ENCODE measurements at places on chromosomes 3 and 15.

GRCh38 chr15:70045045-70045444, 52.7 kb downstream of the TLE3 start:
- DNase-seq = no peak

DNA sequence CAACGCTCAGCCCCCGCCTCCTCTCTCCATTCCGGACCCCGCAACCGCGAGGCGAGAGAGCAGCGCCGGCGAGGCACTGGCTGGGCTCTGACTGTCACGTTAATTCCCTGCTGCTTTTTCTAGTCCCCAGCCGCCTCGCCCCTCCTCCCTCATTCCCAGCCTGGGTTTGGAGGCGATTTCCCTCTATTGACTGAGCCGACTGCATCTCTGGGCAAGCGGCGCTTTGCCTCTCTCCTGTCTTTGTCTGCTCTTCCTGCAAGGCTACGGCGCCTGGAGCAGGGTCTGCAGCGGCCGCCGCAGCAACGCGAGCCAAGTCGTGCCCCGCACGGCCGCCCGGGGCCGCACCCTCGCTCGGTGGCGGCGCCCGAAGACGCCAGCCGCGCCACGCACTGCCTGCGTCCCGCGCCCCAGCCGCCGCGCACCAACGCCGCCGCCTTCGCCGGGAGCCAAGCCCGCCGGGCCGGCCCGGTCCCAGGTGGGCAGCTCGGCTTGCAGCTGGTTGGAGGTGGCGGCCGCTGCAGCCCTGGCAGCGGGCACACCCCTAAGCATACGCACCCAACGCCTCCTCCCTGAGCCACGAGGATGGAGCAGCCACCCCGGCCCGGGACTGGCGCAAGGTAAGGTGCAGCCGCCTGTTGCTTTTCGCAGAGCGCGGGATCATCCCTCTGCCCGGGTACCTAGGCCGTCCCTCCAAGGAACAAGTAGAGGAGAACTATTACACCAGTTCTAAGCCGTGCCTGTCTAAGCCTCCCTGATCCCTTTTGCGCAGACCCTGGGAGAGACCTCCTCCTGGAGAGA, at the start of gene LRRC3B:
Gene LRRC3B, plus strand, starts transcription at position 152 of the 798 bp plus-strand sequence. CDS start 86,901 bp downstream, outside the sequence.
- no peak for DNase-seq

DNA sequence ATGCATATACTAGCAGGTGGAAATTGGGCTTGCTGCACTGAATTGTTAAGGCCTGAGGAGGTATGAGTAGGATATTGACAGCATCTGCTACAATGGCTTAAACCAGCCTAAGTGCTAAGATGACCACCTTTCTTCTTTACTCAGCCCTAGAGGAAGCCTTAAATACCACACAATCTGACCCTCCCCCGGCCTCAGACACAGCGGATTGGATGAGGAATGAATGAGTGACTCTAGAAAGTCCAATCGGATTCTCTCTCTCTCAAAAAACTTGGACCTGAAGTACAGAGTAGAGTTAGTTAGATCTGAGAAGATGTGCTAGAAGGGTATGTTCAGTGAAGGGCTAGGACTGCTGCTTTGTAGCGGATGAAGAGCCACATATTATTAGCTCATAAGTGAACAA, 39.9 kb upstream of the C3orf49 start:
- no peak for DNase-seq

DNA sequence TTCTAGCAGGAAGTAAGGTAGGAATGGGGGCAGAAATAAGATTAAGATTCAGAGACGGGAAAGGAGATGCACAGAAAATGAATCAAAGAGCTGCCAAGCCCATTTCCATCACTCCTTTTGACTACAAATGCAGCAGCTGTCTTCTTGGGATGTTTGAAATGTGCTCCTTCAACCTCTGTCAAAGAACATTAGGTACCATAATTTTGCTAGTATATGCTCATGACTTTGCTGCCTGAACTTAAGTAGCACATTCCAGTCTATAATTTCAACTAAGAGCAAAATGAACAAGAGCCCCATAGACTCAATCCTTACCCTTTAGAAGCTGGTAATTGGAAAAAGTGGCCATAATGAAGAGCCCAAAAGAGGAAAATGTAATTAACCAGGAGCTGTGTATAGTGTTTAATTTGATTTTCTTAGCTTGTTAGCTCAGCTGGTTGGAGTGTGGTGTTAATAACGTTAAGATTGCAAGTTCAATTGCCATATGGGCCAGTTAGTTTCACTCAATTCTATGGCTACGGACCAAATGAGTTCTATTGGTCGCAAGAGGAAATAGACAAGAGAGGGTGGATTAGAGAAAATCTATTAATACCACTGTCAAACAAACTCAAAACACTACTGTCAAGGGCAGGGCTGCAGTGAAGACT, 349.9 kb downstream of the ZBBX start:
- DNase-seq = no peak

DNA sequence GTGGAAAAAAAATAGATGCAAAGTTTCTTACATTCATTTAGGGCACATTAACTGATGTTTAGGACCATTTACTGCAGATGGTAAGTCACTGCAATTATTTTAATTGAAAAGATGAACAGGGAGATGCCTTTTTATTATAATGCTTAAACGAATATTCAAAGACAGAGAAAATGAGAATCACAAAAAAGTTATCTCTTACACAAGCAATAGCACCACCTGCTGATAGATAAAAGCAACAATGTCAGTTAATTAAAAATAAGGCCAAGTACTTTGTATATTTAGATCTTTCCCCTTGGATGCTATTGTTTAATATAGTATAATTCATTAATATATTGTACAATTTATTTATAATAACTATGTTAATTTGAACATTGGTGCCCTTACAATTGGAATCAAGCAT, 55.9 kb downstream of the IFT80 start:
- no peak for DNase-seq

GRCh38 chr3:119395923-119396358, 67.5 kb downstream of the TMEM39A start:
- DNase-seq = no peak

DNA sequence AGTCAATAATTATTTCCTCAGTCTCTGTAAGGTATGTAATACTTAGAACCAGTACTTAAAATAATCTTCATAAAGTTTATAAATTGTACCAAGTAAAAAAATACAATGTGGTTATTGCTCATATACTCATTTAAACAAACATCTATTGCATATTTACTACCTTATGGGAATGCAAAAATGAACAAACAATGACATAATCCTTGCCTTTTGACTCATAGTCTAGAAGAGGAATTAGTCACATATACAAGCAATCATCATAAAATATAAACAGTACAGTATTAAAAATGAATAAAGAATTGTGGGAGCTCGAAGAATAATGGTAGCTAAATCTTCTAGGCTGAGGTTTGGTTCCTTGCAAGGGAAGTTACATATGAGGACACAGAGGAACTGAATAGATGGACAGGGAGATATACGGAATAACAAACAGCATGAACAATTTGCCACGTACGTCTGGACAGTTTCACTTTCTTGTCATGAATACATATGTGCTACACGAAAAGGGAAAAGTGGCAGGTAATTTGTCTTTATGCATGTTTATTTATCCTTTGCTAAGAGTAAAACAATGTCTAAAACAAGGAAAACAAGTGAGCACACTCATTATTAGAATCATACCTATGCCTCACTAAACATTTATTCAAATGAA, 17.2 kb downstream of the IMPG2 start:
- DNase-seq = no peak

GRCh38 chr3:104291437-104291851, 1075.3 kb upstream of the ALCAM start:
- DNase-seq = no peak

DNA sequence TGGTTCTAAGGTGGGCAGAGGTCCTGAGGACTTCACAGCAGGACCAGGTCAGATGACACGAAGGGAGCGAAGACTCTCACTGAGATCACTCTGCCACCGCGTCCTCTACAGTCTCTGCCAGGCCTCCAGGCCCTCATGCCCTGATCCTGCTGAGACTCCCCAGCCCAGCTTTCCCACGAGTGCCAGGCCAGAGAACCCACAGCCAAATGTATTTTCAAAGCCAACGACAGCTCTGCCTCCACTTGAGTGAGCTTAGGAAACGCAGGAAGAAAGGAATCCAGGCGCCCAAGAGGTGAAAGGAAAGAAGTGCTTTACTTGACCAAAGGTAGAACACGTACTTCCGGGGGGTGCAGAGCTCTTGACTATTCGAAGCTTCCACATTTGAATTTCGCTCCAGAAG, 275.0 kb downstream of the XXYLT1 start:
- no peak for DNase-seq

GRCh38 chr3:76199382-76199781, 414.0 kb upstream of the ZNF717 start:
- no peak for DNase-seq

- DNase-seq = peak; percentile 12
Measured at GRCh38 chr15:90620379-90621067, 90.8 kb downstream of the CRTC3 start.

DNA sequence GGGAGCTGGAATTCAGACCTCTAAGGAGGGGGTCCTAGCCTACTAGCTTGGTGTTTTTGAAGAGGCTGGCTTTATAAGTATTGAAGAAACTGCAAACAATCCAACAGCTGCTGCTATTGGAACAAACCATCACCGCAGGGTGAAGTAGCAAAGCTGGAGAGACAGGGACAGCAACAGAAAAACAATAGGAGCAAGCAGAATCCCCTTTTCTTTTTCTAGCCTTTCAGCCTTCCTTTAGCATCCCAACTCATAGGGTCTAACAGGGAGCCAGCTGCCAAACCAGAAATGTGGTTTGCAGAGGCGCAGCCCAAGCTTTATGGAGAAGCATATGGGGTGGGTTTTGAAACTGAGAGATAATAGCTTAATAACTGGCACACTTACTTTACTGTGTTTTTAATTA, 106.2 kb upstream of the CHMP2B start:
- DNase-seq = no peak

DNA sequence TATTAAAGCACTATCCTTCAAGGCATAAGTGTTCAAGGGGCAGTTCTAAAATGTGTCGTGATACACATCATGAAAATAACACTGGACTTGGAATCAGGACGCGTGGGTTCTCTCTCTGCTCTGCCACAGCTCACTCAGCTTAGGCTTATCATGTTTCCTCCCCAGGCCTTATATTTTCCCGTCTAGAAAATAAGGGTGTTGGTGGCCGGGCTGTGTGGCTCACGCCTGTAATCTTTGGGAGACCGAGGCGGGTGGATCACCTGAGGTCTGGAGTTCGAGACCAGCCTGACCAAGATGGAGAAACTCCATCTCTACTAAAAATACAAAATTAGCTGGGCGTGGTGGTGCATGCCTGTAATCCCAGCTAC, 223.0 kb downstream of the OPA1 start:
- DNase-seq = no peak

DNA sequence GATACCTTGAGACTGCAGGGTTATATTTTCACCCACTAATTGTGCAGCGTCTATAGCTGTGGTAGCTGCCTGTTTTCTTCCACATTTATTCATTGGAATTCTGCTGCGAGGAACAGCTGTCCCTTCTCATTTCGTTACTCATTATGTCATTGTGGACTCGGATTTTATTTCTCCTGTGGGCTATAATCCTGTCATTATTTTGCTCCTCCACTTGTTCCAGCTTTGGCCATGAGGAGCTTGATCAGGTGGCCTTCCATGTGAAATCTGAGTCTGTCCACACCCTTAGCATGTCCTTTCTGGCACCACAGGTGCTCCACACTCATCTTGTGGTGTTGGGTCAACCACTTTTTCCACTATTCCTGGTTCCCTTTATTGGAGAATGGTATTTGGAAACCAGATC, 14.8 kb downstream of the LYSMD4 start:
- no peak for DNase-seq

- no peak for DNase-seq
Measured at GRCh38 chr15:33852570-33852969, 115.7 kb upstream of the CHRM5 start.

DNA sequence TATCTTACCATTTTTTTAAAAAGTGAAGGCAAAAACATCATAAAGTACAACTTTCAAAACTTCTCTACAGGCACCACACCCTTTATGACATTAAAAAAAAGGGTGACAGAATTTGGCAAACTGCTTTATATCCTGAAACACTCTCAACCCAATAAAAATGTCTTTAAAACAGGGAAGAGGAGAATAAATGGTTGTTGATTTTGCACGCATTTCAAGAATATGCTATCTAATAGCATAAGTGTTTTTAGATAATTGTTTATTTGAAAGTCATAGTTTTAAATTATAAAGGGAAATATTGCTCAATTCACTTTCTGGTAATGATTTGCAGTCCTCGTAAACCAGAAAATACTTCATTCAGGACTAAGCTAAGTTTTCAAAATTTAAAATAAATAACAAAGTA, 1.7 kb upstream of the PCOLCE2 start:
- no peak for DNase-seq

GRCh38 chr3:128153156-128154041, at the start of gene EEFSEC:
Gene EEFSEC, plus strand, starts transcription at chr3:128153481. Its CDS starts 27 bp downstream, at chr3:128153508.
- DNase-seq = peak; percentile 76

DNA sequence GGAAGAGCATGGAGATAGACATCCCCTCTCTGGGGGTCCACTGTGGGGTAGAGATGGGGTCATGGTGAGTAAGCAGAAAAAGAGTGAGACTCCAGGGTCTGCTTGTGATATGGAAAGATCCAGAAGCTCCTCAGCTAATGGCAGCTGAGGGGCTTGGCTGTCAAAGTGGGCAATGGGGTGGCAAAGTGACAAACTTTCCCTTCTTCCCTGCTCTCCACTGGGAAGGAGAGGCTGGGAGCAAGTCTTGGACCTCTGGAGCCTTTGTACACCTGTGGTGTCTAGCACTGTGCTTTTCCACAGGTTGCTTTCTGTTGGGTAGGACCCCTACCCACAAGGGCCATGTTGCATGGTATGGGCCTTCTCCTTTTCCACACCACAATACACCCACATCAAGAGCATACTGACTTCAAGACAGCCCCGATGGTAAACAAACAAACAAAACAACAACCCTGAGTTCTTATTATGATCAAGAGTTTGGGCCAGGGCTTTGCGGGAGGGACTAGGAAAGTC, 3.5 kb downstream of the ITGA11 start:
- no peak for DNase-seq

- no peak for DNase-seq
Measured at GRCh38 chr3:71133865-71134264, 449.7 kb downstream of the FOXP1 start.

DNA sequence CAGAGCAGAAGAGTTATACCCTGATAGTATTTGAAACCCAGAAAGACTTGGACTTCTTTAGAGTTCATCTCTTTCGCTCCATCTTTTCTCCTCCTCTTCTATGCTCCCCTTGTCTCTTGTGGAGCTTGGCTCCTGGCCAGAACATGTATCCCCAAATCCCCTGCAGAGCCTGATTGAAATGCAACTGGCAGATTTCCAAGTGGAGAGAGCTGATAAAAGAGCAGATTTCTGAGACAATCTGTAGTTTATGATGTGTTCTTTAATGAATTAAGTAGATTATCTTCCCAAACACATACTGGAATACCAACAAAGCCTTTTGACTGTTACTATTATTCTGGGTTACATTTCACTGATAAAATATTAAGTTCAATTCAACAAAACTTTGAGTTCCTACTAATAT, 33.4 kb downstream of the UNC13C start:
- no peak for DNase-seq

- DNase-seq = no peak
Measured at GRCh38 chr15:42528970-42529369, 19.6 kb downstream of the LRRC57 start.

Measured in T-cell (primary cell).